ENCODE measurements at places on chromosomes 5 and 9.
A peak's percentile ranks its signal among the peaks of the same experiment; 100 is the strongest.

- peaks cover 61% of the 10 kb centered on the region for H3K27me3 ChIP-seq
- H3K4me3 ChIP-seq, result peak overlapping the region; percentile 90
- peaks cover 8% of the 10 kb centered on the region for H3K36me3 ChIP-seq
- DNase-seq, result peak; percentile 34
- peaks cover 29% of the 10 kb centered on the region for H3K4me1 ChIP-seq
- H3K27ac ChIP-seq, result peak overlapping the region; percentile 64
Measured at GRCh38 chr9:136847088-136847825, 2.0 kb upstream of the PHPT1 start.

DNA sequence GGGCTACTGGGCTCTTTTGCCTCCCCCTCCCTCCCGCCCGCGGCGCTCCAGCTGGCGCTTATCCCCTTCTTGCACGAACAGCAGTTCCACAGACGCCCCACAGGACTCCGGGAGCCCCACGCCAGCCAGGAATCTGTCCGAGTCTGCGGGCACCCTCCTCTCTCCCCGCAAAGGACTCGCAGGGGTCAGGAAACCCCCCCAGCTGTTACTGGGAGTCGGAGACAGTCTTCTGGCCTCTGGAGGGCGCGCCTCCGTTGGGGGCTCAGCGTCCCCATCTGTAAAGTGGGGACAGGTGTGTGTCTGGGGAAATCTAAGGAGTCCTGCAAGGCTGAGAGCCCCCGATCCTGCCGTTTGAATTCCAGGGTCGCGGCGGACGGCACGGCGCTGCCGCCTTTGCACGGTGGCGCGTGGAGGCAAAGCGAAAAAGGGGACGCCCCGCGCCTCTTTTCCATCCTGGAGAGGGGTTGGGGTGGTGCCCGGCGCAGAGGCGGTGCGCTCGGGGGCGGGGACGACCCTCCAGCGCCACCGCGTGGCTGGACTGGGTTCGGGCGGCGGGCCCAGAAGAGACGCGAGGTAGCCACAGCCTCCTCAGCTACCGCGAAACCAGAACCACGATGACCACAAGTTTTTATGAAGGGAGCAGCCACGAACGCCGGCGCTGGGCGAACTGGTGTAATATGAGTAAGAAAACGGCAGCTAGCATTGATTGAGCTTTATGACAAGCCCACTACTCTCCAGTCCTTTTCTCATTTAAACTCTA, 2.8 kb upstream of the CCIN start:
- DNase-seq, result peak; percentile 85
- peaks cover 20% of the 10 kb centered on the region for H3K4me1 ChIP-seq
- peaks cover 5% of the 10 kb centered on the region for H3K36me3 ChIP-seq
- peaks cover 61% of the 10 kb centered on the region for H3K27me3 ChIP-seq

DNA sequence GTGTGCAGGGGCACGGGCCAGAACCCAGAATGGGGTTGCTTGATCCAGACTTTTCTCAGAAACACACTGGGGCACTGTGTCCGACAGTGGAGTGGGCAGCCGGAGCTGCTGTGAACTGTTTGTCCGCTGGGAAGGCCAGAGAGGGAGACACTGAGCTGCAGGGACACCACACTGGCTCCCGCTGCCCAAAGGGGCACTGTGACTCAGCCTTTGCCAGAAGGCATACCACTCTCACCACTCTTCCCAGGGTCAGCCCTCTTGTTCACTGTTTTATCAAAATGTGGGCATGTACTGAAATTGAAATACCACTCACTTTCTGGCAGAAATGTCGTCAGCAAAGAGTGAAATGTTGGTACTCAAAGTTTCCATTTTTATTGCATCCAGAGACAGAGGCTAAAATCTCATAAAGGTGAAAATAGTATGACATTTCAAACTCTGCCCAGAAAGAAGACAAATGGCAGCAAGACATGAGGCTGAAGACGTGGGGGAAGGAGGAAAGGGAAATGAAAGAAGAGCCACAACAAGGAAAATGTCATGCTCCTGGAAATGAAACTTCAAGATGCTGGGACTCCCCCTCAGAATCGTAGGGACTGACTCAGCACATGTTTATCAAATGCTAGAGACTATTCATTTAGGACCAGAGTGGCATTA, 4.5 kb upstream of the IL7R start:
- no peaks in the 10 kb centered on the region for H3K27me3 ChIP-seq
- peaks cover 24% of the 10 kb centered on the region for H3K36me3 ChIP-seq

- H3K27ac ChIP-seq, result no peak overlapping the region
- H3K4me1 ChIP-seq, result no peaks in the 10 kb centered on the region
- H3K36me3 ChIP-seq, result peaks cover 49% of the 10 kb centered on the region
- H3K4me3 ChIP-seq, result no peak overlapping the region
- DNase-seq, result no peak
Measured at GRCh38 chr9:6833518-6834192, 75.9 kb downstream of the KDM4C start.

- H3K27ac ChIP-seq, result no peak overlapping the region
- H3K27me3 ChIP-seq, result peaks cover 48% of the 10 kb centered on the region
- no peak for DNase-seq
- no peak overlapping the region for H3K4me3 ChIP-seq
- no peaks in the 10 kb centered on the region for H3K4me1 ChIP-seq
Measured at GRCh38 chr9:121592265-121592664, 59.2 kb upstream of the DAB2IP start.
